Foreskin melanocyte (primary cell): ENCODE measurements at places on chromosomes 1 and 21.

- DNase-seq, result no peak
Observed at GRCh38 chr21:42698733-42699132, 45.3 kb downstream of the PDE9A start.

DNA sequence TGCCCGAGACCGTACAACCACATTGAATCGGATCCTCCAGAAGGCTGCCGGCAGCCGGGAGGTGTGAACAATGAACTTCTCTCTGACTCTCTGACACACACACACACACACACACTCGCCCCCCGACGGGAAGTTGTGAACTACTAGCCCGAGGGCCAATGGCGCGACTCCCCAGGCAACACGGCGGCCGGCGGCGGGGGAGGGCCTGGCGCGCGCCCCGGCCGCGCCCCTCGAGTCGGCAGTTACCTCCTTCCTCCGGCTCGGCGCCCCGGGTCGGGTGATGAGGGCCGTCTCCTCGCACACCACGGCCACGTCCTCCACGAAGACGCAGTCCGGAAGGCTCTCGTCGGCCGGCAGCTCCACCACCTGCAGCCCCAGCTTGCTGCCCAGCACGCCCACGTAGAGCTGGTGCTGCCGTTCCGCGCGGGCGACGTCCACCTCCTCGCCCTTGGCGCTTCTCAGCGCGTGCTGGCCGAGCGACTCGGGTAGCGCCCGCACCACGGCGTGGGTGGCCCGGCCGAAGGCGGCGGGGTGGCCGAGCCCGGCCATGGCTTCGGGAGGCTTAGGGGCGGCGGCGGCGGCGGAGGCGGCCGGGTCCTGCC, 361 bp downstream of the DDAH1 start:
- DNase-seq, result peak; percentile 24

- DNase-seq, result no peak
Observed at GRCh38 chr1:37070126-37070525, 35.8 kb upstream of the GRIK3 start.

DNA sequence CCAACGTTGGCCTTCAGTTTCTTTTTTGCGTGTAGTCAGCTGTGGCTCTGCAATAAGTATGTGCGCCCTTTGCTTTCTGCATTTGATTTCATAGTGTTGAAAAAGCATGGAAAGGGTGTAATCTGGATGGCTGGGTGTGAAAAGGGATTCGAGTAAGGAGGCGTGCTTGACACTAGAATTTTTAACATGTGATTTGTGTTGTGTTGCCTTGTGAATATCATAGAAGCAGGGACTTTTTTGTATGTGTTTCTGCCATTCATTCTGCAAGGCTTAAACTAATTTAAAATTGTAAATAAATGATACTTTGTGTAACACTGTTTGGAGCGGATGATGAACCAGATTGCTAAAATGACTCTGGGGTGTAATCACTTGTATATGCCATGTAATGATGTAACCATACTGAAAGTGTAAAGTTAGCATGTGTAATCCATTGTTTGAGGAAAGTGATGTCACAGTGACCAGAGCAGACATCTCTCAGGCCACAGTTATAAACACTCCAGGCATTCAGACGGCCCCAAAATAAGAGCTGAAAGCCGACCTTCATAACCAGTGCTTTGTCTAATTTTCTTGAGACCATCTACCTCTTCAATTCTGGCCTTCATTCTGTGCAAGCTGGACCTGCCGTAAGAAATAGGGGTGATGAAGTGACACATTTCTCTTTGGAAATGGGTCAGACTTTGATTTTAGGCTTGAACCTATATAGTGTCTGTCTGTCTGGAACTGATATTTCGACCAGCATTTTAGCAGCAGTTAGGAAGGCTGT, 618 bp downstream of the SH3BGR start:
- DNase-seq, result peak; percentile 41

GRCh38 chr1:119636491-119637089, 11.5 kb downstream of the ZNF697 start:
- DNase-seq, result no peak

DNA sequence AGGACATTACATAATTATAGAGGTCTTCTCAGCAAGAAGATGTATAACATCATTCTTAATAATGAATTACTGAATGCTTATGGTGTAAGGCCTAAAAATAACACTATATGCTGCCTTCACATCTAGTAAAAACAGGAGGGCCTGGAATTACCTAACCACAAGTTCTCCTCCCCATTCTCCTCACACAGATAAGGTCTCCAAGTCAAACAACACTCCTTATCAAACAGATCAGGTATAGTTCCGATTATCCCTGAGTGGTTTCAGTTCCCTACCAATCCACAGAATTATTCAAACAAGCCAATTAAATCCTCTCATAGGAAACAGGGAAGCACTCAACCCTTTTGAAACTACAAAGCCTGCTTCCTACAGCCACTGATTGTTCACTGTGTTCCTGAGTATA, 4.0 kb upstream of the AGBL4 start:
- no peak for DNase-seq

DNA sequence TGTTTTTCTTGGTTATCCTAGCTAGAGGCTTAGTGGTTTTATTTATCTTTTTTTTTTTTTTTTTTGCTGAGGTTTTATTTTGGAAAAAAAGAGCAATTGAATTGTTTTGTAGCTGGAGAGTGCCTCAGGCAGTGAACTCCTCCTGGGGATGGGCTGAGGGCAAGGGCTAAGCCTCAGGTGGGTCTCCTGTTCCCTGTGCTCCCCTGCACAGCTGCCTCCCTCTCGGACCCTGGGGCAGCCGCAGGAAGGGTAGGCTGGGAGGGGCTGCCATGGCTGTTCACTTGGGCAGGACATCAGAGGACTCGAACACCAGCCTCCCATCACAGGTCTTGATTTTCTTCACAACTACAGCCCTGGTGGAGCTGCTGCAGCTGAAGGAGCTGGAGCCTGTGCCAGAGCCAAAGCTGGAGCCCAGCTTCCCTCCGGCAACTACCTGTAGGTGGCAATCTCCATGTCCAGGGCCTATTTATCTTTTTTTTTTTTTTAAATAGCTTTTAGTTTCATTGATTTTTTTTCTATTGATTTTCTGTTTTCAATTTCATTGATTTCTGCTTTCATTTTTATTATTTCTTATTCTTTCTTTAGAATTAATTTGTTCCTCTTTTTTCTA, 28.9 kb downstream of the LEPR start:
- DNase-seq, result no peak

DNA sequence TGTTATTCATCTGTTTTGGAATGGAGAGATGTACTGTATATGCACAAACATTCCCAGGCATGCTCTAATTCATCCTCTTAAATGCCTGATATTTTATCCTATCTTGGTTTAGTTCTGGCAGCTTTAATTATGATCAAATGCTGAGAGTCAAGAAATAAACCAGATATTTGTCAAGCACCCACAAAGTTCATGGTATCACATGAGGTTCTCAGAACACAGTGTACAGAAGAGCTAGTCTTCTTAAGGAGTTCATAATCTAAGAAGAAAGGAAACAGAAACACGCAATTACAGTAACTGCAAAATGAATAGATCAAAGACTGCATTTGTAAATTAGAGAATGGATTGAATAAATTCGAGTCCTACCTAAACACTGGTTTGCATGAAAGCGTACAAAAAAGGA, 58.3 kb upstream of the KCNH1 start:
- DNase-seq, result peak; percentile 84

DNA sequence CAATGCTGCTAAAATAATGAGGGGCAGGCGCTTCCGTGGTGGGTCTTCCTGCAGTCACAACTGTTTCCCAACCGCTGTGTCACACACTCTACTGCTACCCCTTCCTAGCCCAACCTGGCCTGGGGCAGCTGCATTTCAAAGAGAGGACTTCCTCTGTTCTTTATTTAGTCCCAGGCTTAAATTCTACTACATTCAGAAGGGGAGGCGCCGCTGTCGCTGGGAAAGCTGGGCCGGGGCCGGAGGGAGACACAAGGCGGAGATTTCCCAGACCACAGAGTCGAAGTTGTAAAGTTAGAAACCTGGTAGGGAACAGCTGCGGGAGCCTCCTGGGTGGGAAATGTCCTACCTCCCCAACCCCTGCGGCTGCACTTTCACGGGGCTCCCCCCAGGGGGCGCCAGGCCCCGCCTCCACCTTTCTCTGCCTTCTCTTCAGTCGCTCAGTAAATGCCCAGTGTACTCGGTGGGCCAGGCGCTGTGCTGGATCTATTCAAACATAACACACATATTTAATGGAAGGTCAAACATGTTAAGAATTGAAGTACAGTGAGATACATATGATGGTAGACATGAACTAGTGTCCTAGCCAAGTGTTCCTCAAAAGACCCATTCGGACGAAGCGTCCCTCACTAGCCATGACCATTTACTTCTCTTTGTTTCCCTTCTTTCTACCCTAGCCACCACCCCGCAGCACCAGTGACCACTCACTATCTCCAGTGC, 23.1 kb downstream of the DYRK3 start:
- DNase-seq, result no peak

DNA sequence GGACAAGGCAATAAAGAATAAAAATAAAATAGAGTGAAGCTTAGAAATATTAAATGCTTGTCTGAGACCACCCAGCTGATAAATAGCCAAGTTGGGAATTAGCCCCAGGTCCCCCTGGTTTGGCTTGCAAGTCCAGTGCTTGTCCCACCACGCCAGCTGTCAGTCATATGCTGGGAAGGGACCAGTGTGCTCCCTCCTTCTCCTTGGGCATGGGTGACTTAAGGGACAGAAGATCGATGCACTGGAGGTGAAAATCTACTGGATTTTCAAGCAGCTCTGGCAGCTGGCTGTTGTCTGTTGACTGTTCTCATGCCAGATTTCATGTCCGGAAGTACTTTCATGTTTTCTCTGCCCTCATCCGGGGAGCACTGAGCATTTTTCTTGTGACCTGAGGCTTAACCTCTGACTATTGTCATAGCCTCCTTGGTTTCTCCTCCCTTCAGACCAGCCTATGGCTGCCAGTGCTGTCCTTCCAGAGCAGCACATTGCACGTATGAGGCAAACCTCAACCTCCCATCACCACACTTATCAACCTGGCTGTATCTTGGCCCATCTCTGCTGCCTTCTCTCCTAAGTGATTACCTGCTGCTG, 12.4 kb downstream of the LMOD1 start:
- no peak for DNase-seq

DNA sequence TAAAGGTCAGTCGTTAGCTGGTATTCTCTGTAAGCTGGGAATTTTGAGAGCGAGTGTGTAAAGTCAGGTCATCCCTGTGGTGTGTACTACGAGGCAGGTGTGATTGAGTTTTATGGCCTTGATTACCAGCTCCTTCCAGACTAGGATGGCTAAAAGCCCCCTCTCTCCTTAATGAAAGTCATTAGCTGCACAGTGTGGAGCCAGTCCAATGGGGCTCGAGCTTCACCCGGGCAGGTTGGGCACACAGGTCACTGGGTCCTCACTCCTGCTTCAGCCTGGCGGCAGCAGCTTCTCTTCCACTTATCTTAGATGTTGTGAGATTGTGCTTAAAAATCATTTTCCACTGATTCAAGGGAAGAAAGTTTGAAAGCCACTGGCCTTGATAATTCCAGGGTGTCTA, 3.0 kb downstream of the DMRTB1 start:
- DNase-seq, result no peak

DNA sequence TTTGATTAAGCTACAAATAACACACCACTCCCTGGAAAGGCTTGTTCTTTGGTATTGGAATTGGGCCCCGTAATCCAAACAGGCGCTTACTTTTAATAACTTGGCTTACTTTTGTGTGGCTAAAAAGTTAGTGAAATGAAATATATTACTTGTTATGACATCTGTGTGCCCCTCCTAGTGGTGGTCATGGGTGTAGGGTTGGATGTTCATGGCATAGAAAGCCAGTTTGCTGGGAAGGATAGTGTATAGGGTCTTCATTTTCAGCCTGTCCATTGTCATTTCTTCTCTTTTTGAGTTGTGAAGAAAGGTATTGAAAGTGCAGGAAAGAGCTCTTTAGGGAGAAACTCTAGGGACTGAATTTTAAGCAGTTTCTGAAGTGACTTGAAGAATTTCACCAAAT, 5.9 kb downstream of the CDC14A start:
- DNase-seq, result no peak

DNA sequence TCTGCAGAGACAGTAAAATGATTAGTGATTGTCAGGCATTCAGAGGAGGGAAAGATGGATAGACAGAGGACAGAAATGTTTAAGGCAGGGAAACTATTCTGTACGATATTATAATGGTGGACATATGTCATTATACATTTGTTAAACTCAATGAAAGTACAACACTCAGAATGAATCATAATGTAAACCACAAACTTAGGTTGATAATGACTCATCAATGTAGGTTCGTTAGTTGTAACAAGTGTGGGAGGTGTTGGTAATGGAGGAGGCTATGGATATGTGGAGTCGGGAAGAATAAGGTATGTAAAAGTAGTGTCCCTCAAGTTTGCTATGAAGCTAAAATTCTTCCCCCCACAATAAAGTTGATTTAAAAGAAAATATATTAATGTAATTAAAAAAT, 455.0 kb downstream of the BRINP3 start:
- DNase-seq, result no peak

DNA sequence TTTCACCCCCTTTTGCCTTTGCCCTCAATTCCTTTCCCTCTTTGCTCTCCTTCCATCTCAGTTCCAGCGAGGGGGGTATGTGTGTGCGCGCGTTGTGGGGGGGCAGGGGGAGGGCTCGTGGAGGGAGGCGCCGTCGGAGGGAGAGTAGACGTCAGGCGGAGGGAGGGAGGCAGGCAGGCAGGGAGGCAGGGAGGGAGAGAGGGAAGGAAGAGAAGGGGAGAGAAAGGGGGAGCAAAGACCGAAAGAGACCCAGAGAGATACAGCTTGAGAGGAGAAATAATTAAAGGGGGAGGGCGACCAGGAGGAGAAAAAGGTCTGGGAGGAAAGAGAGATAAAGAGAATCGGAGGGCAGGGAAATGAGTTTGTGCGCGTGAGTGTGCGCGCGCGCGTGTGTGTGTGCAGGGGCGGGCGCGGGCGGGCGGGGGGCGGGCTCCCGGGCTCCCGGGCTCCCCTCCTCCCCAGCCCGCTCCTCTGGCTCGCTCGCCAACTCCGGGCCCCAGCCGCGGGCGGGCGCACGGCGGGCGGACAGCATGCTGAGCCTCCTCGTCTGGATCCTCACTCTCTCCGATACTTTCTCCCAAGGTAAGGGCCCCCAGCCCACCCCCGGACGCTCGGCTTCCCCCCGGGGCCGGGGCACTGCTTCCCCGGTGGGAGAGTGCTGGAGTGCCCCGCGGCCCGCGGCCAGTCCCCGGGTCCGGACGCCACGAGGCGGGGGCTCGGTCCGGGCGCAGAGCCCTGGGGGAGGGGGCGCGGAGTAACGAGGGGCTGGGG, at the start of gene KIRREL1:
Gene KIRREL1 (plus strand): TSS at position 499 of the 771 bp plus-strand sequence. CDS start 32 bp downstream, at position 531.
- peak; percentile 69 for DNase-seq
